CD4-positive, alpha-beta T cell treated with Interleukin-17A for 1 hour (primary cell): ENCODE measurements at places on chromosomes 7 and 10.

DNA sequence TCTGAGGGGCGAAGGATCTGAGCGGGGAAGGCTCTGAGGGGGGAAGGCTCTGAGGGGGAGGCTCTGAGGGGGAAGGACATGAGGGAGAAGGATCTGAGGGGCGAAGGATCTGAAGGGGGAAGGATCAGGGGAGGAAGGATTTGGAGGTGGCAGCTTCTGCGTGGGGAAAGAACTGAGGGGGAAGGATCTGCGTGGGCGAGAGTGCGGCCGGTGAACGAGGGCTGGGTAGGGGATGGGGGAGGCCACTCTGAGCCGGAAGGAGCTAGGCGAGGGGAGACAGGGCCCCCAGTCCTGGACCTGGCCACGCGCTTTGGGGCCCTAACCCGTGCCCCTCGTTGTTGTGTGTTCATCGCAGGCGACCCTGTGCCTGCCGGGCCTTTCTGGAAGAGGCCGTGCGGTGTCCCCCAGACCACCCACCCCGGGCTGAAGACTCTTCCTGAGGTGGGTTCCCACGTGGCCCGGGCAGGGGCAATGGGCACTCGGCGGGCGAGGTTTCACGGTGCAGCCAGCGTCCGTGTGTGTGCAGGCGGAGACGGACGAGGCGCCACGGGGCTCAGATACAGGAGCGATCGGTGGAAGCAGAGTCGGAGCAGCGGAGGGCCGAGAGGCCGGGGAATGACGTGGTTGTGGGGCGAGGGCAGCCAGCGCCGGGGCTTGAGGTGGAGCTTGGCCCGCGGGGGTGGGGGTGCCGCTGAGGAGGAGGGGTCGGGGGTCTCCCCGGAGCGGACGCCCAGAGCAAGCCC lies 2.0 kb downstream of the CALY start:
- DNase-seq: peak; percentile 25

DNA sequence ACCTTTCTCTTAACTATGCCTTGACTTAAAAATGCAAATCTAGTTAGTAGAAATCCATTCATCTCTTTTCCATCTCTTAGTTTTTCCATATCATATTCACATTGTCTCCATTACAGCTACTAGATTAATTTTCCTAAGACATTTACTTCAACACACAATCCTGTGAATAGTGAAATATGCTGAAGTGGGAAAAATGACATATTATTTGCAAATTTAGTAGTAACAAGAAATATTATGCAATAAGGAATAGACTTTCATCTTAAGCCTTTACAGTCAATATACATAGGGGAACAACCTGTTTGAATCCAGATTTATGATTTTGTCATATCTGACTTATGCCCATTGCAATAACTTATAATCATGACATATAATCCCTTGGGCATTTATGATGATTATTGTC lies 277.0 kb upstream of the IMMP2L start:
- DNase-seq: no peak

- DNase-seq: no peak
Observed at GRCh38 chr10:104447906-104448305, 94.3 kb downstream of the CFAP58 start.

DNA sequence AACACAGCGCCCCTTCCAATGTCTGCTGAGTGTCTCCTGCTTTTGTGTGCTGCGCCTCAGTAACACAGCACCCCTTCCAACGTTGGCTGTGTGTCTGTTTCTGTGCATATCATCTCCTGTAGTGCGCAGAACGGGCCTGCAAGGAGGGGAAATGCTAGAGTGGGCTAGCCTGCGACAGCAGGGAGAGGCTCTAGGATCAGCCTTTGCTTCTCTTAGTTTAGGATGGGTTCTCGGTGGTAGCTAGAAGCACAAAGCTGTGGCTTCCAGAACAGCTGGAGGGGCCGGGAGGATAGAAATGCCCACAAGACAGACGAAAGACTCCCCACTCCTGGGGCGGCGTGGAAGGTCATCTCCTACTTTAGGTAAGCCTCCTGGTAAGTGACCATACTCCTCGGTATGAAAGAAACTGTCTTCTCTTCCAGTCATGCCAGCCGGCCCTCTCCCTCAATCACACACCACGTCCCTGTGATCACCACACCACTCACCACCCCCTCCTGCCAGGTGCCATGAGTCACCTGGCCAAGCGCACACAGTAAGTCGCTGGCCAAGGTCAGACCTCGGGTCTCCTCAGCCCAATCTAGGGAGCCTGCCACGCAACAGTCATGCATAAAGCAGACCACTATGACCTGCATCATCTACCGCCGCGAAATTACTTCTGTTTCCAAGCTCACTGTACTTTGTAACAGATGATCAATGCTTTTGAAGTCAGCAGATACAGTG lies 4.8 kb downstream of the PITRM1 start:
- no peak for DNase-seq

- DNase-seq: no peak
Observed at GRCh38 chr10:94115725-94116124, 122.0 kb downstream of the PLCE1 start.

GRCh38 chr10:89738551-89739209 lies 37.3 kb downstream of the KIF20B start:
- peak; percentile 32 for DNase-seq

- DNase-seq: no peak
Observed at GRCh38 chr10:56991591-56992069, 630.6 kb upstream of the ZWINT start.
